ENCODE measurements at places on chromosomes 1 and 21.

- DNase-seq, result no peak
Observed at GRCh38 chr1:27363766-27364695, 2.7 kb downstream of the MAP3K6 start.

DNA sequence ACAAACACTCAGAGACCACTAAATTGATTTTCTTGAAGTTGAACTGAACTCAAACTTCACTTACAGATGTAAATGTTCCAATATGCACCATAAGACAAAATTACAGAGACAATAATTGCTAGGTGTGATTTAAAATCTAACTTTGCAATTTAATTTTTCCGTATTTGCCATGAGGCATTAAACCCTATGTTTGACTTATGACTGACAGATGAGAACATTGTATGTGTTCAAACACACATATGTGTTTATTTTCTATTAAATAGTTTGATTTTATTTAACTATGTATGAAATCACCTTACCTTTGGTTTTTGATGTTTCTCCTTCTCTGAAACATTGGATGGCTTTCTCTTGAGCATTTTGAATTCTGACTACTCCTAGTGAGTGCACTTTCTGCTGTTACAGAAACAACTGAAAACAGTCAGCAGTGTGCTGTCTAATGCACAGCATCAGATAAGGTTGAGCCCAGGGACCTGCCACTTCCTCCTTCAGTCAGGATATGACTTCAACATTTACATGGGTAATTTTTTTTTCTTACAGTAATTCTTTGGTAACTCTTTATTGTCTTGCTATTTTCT, at the start of gene SAMSN1:
Gene SAMSN1, minus strand, starts transcription at position 410 of the 575 bp plus-strand sequence. Its CDS starts 54 bp downstream, at position 356.
- DNase-seq, result no peak

DNA sequence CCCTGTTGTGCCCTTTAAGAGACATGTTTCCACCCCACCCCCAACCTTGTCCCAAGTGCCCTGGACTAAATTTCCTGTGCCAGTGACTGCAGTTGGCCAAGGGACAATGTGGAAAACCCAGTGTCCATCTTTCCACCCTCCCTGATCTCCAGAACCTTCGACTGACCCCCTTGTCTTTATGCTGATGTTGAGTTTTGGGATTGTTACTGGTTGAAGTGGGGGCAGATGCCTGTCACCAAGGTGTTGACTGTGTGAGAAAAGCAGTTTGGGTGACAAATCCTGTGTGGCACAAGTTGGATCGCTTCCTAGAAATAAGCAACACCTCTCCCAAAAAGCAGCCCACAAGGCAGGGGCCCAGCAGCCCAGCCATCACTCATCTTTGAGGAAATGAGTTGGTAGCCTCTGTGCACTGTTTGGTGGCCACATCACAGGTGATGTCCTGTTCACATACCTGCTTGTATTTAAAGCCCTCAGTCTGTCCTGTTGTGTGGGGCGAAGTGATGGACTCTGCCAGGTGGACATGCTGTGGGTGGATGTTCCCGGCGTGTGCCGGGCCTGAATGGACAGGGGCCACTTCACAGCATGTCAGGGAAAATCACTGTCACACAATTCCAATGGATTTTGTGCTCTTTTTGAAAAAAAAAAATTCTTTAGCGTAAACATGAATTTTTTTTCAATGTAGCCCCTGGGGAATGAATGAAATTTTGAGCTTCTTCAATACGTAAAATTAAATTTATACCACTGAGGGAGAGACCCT, 6.6 kb upstream of the MIIP start:
- no peak for DNase-seq

DNA sequence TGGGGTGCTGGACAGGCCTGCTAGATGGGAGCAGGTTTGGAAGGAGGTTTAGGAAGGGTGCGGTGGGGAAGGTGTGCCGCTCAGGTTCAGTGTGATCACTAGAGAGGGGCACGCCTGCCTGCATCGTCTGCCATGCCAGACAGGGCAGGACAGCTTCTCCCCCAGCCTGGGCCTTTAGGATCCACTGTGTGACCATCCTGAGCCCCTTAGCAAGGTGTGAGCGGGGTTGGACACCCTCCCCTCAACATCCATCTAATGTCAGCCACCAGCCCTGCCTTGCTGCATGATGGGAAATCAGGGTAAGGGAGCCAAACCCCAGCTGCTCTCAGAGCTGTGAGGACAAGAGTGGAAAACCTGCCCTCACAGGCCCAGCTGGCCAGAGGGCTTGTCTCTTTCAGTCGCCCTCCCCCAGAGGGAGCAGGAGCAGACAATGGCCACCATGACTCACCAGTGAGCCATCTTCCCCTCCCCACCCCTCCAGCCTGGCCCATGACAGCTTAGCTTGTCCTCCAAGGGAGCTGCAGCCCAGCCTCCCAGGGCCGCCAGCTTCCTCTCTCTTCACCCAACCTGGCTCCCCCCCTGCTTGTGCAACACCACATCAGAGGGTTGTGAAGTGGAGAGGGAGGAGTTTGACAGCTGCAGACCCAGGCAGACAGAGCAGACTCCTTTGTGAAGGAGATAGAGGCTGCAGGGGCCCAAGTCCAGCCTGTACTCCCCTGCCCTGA, 37.0 kb downstream of the NUAK2 start:
- DNase-seq, result peak; percentile 75

DNA sequence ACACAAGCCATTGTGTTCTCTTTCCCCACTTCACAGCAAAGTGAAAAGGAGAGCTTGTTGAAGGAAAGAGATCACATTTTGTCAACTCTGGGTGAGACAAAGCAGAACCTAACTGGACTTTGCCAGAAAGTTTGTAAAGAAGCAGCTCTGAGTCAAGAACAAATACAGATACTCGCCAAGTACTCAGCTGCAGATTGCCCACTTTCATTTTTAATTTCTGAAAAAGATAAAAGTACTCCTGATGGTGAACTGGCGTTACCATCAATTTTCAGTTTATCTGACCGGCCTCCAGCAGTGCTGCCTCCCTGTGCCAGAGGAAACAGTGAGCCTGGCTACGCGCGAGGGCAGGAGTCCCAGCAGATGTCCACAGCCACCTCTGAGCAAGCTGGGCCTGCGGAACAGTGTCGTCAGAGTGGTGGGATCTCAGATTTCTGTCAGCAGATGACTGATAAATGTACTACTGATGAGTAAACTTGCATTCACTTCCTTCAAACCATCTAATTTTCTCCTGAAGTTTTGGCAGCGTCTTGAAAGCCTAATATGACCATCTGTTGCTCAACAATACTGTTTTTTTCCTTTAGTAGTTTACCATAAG, 43.7 kb downstream of the BACH1 start:
- no peak for DNase-seq

- no peak for DNase-seq
Observed at GRCh38 chr1:85581802-85582686, 1.5 kb downstream of the CCN1 start.

GRCh38 chr1:206680279-206680678, 4.4 kb upstream of the MAPKAPK2 start:
- no peak for DNase-seq

GRCh38 chr1:208161656-208162375, 82.4 kb downstream of the PLXNA2 start:
- DNase-seq, result no peak

DNA sequence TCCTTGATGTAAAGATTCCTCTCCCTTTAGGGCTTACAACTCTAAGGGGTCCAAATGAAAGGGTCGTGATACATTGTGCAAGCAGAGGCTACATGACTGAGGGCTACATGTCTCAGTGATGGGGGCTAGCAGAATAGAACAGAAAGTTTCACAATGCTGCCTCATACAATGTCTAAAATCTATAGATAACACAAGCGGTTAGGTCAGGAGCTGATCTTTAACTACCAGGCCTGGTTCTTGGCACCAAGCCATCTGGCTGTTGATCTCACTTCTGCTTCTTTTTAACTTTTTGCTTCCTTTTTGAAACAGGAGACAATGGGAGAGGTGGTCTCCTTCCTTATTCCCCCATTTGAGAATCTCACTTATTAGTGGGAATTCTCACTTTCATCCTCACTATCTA, 710.2 kb downstream of the AMY1C start:
- no peak for DNase-seq

GRCh38 chr1:9321986-9322660, 29.4 kb downstream of the SPSB1 start:
- no peak for DNase-seq

DNA sequence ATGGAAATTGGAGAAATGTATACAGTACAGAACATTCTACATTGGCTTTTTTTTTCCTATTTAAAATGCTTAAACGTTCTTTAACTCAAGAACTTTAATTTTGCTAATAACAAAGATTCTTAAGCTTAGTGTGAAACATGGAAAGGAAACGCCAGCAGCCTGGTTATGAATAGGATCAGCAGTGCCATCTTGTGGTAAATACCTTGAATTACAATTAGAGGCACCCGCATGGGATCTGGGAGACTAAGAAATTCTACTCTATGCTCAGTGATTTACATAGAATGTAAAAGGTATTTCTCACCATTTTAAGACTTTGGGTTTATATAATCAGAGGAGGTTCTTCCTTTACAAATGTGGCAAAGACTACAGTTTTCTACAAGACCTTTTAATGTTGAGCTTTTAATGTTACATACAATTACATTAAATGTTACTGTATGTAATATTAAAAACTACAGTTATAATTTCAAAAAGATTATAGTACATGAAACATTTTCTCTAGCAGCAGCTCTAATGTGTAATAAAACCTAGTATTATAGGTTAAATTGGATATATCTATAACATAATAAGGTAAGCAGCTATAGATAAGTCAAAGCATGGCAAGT, 32.1 kb upstream of the APOBEC4 start:
- DNase-seq, result peak; percentile 45

DNA sequence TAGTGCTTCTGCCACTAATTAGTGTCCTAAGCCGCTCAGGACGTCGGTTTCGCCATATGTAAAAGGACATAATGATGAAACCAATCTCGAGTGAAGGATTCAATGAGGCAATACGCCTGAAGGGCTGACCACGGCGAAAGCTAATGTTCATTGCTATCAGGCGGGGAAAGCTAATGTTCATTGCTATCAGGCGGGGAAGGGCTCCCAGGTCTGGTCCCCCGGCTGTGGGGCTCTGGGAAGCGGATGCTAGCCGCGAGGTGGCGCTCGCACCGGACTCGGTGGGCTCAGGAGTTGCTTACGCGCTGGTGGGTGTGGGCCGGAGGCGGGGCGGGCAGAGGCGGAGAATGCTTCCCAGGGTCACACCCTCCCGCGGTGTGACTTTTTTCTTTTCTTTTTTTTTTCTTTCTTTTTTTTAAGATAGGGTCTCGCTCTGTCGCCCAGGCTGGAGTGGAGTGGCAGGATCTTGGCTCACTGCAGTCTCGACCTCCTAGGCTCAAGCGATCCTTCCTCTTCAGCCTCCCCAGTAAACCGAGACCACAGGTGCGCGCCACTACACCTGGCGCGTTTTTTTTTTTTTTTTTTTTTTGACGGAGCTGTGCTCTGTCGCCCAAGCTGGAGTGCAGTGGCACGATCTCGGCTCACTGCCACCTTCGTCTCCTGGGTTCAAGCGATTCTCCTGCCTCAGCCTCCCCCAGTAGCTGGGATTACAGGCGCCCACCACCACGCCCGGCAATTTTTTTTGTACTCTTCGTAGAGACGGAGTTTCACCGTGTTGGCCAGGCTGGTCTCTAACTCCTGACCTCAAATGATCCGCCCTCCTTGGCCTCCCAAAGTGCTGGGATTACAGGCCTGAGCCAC, 1.1 kb upstream of the PEAR1 start:
- peak; percentile 75 for DNase-seq

DNA sequence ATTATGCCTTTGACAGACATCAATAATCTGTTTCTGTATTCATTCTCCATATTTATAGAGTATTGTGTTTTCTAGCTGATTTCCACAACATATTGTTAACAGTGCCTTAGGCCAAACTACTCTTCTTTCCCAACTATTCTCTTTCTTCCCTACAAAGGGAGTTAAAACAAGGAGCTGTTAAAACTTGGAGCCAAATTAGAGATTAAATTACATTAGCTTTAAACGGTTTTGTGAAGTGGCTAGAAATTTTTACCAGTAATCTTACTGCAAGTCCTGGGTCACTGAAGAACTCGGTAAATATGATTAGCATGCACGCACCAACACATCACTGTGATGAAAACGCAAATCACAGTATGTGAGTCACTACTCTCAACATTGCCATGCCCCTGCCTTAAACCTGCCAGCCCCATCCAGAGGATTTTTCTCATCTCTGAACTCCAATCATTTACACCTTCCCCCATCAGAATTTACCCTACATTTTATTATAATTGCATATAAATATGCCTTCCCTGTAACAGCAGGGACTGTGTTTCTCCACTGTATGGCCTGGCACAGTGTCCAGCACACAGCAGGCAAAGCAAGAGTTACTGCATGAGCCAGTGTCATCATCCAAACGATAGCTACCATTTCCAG, 1.5 kb upstream of the PRDX6 start:
- no peak for DNase-seq

DNA sequence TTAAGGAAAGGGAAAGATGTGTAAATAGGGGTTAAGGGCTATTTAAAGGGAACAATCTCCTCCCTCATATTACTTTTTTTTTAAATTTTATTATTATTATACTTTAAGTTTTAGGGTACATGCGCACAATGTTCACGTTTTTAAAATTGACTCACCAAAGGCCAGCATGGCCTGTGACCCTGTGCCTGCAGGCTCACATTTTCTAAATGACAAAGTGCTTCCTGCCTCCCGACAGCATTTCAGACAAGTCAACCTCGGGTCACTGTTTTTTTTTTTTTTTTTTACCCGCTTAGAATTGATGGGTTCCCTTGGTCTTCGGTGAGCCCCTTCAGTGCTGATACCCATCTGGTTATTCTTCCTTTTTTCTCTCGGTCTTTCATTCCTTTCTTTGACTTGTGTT, 70.4 kb upstream of the SCAF4 start:
- no peak for DNase-seq

- peak; percentile 95 for DNase-seq
Observed at GRCh38 chr1:161115132-161115711, 2.6 kb downstream of the PFDN2 start.

DNA sequence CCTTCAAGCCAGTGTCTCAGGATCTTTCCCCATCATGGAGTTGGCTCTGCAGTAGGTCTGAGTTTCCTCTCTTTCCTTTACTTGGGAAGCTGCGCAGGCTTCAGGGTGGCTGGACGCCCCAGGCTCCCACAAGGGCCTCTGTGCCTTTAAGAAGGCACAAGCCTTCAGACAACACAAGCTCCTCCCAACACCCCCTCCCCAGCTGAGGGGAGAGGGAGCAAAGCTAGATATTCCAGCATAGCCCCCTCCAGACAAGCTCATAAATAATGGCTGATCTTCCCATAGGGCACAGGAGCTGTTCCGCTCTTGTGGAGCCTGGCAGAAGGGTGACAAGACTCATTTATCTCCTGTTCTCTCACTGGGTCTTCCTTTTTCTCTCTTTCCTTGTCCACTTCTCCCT, 27.9 kb upstream of the ATP2B4 start:
- DNase-seq, result no peak

DNA sequence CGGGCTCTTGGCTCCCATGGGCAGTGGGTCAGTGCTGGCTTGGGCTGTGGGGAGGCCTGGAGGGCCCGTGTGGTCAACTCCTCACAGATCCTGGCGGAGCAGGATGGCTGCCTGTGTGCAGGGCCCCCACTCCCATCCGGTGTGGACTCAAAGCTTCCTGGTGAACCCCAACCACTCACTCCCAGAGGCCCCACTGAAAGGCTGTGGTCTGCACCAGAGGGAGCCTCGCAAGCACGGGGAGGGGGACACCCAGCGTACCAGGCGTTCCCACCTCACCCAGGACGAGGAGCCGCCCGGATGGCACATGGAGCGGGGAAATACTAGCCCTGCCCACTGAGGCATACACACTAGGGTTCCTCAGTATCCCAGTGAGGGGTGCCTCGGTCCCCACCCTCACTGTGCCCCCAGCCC, 75.4 kb upstream of the ACTRT2 start:
- DNase-seq, result no peak
